ENCODE measurements at places on chromosomes 2 and 18.

DNA sequence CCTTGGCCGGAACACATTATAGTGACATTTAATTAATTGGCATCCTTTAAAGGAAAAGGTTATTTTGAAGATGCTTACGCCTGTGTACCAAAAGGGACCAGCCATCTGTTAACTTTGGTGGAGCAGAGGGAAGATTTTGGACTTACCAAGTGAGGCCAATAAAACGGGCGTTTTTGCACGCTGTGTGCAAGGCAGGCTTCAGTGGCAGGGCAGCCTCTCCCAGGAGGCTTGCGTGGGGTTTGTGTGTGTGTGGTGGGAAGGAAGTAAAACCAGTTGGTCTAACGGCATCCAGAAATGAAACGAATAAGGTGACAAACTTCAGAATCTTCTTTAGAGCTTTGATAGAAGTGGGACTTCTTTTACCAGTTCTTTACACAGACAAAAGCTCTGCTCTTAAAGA, 191.7 kb downstream of the PRKCE start:
- DNase-seq = no peak

GRCh38 chr18:28198620-28199019, 21.7 kb upstream of the CDH2 start:
- DNase-seq = no peak

DNA sequence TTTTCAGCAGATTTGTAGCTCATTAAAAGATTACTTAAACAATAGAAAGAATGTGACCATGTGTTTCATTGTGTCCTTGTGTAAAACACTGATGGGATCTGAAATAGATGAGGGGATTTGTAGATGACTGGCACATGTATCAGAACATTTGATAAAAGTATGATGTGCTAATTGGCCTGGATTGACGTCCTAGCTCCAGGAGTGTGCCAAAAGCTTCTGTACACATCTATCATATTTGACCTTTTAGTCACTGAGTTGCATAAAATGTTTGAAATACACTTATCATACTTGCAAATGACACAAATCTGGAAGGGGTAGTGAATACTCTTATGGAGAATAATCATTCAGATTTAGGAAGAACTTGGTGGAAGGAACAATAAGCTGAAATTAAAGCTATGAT, 778.5 kb downstream of the ERBB4 start:
- no peak for DNase-seq

GRCh38 chr2:236855176-236855865, 230.4 kb upstream of the COPS8 start:
- no peak for DNase-seq

DNA sequence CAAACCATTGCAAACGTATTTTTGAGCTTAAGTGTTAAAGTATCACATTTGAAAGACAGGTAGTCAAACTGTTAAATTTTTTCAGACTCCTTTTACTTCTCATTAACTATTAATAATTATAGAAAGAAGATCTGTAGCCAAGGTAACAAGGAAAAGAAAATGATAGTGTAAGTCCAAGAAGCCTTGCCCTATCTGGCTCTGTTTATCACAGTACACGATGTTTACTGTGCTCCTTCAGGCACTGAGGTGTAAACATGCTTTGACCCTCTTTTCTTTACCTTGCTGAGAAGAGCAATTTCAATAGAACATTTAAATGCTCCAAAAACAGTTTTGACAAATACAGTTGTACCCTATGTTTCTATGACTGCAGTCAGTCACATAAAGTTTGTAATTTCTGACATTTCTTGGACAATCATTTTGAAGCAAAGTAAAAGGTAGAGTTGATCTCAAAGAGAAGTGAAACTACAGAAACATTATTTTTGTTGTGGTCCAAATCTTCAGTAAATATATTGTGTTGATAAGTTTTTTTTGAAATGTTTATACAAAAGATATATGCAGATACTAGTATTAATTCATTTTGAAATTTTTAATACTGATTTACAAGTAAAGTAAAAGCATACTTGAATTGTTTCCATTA, 152.6 kb upstream of the KYNU start:
- DNase-seq = no peak

DNA sequence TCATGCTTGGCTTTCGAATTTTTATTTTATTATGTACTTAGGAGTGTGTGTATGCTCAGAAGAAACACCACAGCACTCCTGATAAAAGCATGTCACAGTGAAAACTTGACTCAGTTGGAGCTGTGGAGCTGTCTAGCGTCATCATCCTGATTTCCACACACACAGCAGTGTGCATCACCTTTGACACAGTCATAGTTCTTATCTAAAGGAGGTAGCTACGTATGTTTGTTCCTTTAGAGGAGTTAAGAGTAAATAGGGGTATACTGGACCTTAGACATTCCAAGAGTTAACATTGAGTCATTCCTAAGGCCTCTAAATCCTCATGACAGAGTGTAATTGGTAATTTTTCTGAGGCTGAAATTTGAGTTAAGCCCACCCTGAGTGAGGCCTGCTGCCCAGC, 96.9 kb downstream of the PHLPP1 start:
- no peak for DNase-seq

GRCh38 chr2:188291617-188292347, at the start of gene GULP1:
Gene GULP1 (plus strand): TSS chr2:188291874. CDS start chr2:188477703, 185,829 bp downstream.
- DNase-seq = no peak

GRCh38 chr2:105822186-105822585, 77.5 kb downstream of the NCK2 start:
- peak; percentile 27 for DNase-seq

DNA sequence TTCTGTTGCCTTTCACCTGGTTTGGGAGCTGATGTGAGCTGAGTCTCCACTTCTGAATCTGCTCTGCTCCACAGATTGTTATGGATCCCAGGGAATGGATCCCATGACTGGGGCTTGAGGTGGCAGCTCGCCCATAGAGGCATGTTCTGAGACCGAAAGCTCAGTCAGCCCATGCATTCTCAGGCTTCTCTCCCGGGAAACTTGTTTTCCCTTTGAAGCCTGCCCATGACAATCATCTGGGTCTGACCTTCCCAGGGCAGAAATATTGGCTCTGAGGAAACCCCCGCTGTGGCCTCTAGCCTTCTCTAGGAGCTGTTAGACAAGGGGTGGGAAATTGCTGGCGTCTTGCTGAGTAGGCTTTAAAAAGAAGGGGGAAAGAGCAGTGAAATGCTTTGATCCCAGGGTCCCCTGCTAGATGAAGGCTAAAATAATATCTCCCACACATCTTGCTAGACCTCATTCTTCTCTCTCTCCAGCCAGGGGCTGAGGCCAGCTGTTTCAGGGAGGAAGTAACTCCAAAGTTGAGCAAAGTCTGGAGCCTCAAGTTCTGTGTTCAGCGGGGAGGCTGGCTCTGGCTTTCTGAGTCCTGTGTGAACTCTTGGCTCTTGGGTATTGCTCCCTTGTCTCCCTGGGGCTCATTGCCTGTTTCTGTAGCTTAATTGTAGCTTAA, 2.0 kb downstream of the VAMP8 start:
- DNase-seq = no peak

GRCh38 chr2:194826241-194826640, 830.8 kb upstream of the SLC39A10 start:
- DNase-seq = no peak

DNA sequence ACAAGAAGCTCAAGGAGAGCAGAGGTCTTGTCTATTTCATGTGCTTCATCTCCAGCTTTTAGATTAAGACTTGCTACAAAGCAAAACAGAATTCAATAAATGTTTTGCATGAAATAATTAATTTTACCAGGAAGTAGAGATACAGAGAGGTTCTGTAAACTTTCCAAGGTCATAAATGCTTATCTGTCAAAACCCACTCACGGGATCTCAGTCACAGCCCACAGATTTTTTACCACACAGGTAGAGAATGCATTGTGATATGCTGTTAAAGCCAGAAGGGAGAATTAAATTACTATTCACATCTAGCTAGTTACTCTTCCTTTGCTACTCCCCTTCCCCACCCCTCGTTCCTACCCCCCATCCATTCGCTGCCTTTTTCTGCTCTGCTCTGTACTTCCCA, 205.5 kb downstream of the DNAH7 start:
- DNase-seq = no peak

GRCh38 chr2:172305066-172305465, 122.3 kb upstream of the ITGA6 start:
- no peak for DNase-seq

- no peak for DNase-seq
Observed at GRCh38 chr2:85135660-85135914, 2.4 kb downstream of the TCF7L1 start.

DNA sequence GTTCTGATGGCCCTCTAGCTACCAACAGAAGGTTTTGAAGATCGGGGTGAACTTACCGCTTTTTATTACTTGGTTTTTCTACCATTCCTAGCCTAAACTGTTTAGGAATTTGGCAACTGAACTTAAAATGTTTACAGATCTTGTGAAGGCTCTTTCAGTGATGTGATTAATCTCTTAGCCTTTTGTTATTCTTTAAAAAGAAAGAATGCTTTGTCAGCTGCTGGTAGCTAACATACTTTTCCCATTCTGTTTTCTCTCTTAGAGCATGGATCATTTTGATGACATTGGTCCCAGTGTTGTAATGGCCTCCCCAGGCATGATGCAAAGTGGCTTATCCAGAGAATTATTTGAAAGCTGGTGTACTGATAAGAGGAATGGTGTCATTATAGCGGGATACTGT, 18.1 kb downstream of the CPSF3 start:
- no peak for DNase-seq

GRCh38 chr2:109045505-109045904, 56.5 kb upstream of the EDAR start:
- DNase-seq = no peak

GRCh38 chr2:191901031-191901430, 54.1 kb upstream of the CAVIN2 start:
- no peak for DNase-seq

- DNase-seq = no peak
Observed at GRCh38 chr2:44715671-44716081, 225.8 kb upstream of the SIX3 start.

- peak; percentile 69 for DNase-seq
Observed at GRCh38 chr18:12911025-12911928, 27.2 kb upstream of the PTPN2 start.

DNA sequence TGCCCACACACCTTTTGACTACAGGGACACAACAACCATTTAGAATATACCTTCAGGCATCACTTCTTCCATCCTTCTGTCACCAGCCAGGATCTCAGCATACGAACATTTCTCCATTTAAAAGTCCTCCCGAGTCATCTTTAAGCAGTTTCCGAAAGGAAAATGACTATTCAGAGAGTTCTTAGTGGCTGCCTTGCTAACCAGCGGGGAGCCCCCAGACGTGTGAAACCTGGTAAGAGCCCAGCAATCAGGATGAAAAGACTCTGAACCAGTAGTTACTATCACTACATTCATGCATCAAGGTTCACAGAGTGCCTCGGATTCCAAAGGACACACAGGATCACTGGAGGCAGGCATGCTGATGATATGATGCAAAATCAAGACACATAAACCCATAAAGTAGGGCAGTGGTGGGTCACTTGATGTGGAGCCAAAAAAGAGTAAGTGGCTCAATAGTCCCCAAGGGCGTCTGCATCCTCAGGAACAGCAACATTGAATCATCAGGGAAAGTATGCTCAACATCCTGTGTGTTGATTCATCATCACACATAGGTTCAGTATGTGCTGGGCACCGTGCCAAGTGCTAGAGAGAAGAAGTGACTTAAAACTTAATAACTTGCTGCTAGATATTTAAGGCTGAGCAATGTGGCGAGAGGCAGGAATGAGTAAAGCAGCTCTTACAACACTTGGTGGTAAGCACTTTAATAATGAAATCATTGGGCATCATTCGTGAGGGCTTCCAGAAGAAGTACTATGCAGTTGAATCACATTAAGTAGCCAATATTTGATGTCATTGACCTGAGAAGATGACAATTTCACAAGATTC, 4.4 kb downstream of the CCL20 start:
- peak; percentile 78 for DNase-seq

DNA sequence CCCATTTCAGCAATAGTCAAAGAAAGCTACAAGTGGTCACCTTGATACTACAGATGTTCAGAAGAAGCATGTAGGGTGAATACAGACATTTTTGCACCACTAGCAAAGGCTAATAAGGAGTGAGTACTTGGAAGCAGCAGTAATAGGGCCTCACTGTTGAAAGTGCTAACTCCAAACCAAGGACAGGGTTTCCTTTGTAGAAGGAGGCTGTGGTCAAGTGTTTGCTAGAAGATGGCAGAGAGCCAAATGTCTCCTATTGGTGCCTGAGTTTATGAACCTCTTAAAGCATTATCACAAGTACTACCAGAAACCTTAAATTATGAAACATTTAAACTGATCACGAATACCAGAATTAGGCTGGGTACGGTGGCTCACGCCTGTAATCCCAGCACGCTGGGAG, 308.1 kb downstream of the ZEB2 start:
- DNase-seq = no peak

DNA sequence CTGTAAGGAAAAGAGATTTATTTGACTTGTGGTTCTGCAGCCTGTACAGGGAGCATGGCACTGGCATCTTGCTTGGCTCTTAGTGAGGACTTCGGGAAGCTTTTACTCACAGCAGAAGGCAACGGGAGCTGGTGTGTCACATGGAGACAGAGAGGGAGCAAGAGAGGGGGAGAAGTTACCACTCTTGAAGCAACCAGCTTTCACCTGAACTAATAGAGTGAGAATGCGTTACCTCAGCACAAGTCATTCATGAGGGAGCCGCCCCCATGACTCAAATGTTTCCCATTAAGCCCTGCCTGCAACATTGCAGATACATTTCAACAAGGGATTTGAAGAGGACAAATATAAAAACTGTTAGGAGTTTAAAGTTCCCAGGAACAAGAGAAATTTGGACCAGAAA, 190.0 kb downstream of the CYRIA start:
- DNase-seq = no peak

DNA sequence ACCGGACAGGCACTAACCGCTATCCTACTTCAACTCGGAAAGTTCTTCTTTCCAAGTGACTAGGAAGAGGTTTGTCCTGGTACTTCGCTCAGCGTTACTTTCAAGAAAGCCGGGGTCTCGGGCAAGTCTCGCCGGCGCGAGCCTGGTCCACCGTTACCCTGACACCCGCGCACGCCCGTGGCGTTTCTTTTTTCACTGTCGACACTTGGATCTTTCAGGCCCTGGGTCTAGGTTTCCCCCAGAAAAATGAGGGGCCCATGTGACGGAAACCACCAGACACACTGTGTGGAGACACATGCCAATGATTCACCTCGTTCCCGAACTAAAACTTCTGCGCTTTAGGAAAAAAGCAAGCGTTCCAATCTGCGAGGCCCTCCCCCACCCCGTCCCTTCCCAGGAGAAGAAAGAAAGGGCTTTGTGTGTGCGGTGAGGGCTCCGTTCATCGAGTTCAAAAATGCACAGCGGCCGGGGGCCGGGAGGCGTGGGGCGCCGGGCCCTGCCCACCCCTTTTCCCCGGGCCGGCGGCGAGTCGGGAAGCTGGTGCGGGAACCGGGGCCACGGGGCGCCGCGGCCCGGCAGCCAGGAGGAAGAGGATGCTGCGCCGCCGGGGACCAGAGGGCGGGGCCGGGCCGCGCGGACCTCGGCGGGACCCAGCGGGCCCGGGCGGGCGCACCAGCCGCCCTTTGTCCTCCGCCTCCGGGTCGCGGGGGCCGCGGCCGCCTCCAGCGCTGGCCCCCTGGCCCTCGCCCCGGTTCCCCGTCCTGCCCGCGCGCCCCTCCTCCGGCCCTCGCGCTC, 2.6 kb downstream of the ZNF521 start:
- no peak for DNase-seq

GRCh38 chr2:105427485-105427884, 28.6 kb upstream of the FHL2 start:
- no peak for DNase-seq

- peak; percentile 47 for DNase-seq
Observed at GRCh38 chr2:241842620-241843211, 16.0 kb downstream of the PDCD1 start.
